ENCODE measurements at places on chromosomes 5 and 9.

DNA sequence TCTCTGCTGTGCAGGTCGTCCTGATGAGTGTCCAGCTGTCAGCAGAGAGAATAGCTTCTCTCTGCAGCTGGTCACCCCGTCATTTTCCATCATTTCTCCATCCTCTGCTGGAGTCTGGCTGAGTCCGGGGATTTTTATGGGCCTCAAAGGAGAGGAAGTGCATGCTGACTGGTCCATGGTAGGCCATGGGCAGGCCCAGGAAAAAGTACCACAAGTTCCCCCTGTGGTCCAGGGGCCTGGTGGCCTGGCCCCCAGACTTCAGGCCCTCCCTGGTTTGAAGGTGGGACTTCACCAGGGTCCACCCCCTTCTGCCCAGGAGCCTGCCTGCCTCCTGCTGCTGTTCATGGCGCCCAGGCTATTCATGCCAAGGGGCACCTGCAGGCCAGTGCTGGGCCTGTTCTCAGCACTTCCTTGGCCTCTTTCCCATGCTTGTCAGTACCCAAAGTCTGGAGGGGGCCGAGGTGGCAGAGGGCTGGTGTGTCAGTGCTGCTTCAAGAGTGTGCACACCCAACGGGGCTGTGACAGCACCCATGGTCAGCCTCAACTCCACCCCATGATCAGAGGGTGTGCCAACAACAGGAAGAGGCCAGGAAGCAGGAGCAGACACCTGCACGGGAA lies 7.3 kb upstream of the MTMR12 start:
- DNase-seq: no peak

DNA sequence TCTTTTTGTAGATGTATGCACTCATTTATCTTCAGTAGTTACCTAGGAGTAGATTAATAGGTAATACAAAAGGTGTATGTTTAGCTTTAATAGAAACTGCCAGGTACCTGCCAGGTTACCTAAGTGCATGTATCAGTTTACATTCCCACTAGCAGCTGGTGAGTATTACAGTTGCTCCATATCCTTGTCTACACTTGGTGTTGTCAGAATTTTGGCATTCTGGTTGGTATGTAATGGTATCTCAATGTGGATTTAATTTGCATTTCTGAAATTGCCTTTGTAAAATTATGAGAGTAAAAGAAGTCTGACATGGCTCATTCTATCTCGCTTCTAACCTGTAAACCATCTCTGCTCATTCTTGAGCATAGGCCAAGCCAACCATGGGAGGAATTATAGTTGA lies 38.3 kb upstream of the SIL1 start:
- no peak for DNase-seq

GRCh38 chr9:82987370-82988189 lies 75.4 kb downstream of the RASEF start:
- no peak for DNase-seq

DNA sequence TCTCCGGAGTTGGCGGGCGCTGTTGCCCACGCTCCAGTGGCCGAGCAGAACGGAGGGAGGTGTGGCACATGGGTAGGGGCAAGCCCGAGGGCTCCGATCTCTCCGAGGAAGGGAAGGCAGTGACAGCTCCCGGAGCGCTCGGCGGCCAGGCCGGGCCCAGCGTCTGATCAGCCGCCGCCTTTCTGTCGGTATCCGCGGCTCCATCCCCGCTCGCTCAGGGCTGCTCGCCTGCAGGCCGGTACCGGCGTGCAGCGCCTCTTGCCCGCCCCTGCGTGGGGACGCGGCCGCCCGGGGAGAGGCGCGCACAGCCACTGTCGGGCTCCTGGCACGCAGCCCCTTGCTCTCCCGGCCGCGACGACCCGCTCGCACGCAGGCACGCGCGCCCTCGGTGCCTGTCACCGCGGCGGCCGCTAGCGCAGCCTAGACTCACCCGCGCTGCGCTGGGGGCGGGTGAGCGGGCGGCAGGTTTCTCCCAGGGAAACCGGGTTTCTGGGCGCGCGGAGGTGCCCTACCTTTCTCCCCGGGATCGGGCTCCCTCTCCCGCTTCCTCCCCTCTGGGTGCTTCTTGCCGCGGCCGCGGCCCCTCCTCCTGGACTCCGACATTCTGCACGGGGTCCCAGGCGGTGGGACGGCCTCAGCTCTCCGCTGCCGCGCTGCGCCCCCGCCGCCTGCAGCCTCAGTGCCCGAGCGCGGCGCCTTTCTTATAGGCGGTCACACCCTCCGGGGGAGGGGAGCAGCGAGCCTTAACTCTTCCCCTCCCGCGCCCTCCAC lies 108.4 kb downstream of the PSD2 start:
- DNase-seq: no peak
